ENCODE measurements at places on chromosomes 3 and 15.

GRCh38 chr3:10444511-10444910 lies 60.9 kb downstream of the ATP2B2 start:
- DNase-seq, result no peak

DNA sequence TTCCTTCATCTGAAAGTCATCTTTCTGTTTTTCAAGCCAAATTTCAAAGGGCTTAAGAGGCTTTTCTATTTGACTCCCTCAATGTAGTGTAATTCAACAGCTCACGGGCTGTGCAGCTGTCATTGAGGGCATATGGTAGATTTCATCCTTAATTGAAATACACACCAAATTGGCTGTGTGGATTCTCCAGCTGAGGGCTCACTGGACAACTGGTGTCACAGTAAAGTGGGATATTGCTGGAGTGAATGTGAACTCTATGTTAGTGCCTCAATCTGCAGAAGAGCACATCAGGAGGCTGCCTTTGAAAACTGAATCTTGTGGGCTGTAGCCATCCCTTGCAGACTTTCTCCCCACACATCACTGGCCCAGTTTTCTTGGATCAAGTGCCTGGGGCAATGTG lies 120.1 kb downstream of the GALK2 start:
- no peak for DNase-seq

GRCh38 chr3:30952786-30953185 lies 58.3 kb upstream of the GADL1 start:
- no peak for DNase-seq

DNA sequence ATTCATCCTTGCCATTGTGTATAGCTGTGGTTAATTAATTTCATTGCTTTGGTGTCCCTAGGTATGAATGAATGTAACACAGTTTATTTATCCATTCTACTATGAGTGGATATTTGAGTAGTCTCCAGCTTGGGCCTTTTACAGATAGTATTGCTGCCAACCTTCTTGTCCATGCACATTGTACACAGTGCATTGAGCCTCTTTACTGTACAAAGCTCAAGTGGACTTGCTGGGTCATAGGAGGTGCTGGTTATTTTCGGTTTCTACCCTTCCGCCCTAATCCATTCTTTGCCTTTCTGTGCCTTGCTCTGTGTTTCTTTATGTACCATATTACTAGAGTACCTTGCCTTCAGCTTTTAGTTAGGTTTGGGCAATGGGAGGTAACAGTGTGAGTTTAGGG lies 60.7 kb downstream of the DUT start:
- no peak for DNase-seq

GRCh38 chr3:170811515-170811914 lies 58.5 kb downstream of the RPL22L1 start:
- no peak for DNase-seq

DNA sequence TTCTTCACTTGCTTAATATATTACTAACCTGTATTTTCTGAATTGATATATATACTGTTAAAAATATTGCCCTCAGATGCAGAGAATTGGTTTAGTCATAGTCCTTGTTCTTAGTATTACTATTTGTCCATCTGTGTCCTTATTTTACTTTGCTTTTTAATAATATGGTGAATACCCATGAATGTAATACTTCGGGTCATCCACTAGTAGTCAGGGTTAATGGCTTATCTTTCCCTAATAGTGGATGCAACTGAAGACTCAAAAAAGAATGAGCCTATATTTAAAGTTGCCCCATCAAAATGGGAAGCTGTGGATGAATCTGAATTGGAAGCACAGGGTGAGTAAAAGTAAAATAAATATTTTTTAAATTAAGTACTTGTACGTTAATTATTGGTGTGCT lies 36.5 kb downstream of the U2SURP start:
- DNase-seq, result no peak

GRCh38 chr3:75235631-75236030 lies 428.5 kb upstream of the FRG2C start:
- DNase-seq, result no peak

DNA sequence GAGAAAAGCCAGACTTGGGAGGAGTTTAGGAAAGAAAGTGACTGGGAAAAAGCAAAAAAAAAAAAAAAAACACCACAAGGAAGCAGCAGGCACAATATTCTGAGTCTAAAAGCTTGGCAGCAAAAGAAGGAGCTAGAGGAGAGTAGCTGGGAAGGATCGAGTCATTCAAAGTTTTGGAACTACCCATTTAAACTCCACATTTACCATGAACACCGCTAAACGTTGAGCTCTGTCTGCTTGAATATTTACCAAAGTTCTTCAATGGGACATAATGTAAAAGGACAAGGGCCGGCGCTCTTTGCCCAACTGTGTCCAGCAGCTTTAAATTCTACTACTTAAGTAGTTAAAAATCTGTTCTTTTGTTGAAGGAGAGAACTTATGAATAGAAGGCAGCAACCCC lies 481.9 kb downstream of the FOXP1 start:
- no peak for DNase-seq

- no peak for DNase-seq
These were observed 202.3 kb upstream of the LPP start for GRCh38 chr3:187951452-187952190.

GRCh38 chr3:42061713-42062380 lies 29.3 kb upstream of the TRAK1 start:
- no peak for DNase-seq

DNA sequence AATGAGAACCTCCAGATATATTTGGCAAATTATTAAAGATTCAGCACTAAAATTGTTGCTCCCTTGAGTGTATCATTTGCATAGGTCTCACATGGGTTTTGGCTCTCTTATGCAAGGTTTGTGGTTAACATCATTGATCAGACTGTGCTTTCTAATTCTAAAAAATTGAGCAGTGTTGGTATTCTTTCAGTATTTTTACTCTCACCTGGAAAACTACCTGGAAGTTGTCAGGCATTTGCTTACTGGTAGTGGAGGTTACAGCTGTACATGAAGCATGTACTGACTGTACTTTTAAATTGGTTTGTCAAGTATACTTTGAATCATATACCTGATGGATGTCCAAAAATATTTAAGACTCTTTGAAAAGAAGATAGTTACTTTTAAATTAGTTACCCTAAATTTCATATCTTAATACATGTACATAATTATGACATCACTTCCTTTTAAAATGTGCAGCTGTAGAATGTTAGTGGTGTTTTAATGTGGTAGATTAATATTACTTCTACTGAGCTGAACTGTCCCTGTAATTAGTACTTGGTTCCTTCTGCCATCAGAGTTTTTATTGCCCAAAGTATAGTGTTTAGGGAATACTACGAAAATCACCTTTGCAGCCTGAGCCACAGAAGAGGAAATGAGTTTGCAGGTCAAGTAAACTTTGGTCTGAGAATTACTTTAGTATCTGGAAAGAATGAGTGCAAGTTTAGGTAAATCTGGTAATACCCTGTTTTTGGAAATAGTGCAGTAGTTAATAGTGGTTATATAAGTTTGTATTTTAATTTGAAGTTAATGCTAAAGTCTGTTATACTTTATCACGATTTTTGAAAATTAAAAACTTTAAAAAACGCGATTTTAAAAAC lies 2.8 kb downstream of the CHD2 start:
- no peak for DNase-seq

DNA sequence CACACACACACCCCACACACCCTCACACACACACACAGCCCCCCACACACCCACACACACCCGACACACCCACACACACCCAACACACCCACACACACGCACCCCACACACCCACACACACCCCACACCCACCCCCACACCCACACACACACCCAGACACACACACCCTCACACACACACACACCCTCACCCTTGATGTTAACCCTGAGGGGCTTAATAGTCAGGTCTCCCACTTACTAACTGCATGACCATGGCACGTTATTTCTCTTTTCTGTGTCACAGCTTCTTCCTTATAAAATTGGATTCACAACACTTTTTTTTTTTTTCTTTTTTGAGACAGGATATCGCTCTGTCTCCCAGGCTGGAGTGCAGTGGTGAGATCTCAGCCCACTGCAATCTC lies 2.8 kb downstream of the GRM2 start:
- DNase-seq, result no peak

DNA sequence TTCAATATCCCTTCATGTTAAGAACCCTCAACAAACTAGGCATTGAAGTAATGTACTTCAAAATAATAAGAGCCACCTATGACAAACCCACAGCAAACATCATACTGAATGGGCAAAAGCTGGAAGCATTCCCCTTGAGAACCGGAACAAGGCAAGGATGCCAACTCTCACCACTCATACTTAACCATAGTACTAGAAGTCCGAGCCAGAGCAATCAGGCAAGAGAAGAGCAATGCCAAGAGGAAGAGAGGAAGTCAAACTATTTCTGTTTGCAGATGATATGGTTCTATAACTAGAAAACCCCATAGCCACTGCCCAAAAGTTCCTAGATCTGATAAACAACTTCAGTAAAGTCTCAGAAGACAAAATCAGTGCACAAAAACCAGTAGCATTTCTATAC lies 161.9 kb downstream of the UBE2E2 start:
- DNase-seq, result no peak

DNA sequence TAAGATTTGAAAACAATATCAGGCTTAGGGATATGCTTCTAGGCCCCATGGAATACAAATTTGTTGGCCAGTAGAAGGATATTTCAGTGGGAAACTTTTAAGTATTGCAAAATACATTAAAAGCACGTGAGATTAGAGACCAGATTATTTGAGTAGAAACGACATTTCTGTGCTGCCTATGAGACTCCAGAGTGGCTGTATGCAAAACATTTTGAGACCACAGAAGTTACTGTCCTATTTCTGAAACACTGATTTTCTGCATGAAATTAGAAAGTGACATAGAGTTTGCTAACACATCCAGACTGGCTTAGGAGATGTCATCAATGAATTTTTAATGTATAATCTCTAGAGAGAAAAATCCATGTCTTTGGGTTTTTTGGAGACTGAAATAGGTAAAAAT lies 99.8 kb downstream of the KCNH8 start:
- DNase-seq, result no peak

Measured in Panc1 (cell line).